Motor neuron (in vitro differentiated cells): ENCODE measurements at places on chromosomes 4 and X.

DNA sequence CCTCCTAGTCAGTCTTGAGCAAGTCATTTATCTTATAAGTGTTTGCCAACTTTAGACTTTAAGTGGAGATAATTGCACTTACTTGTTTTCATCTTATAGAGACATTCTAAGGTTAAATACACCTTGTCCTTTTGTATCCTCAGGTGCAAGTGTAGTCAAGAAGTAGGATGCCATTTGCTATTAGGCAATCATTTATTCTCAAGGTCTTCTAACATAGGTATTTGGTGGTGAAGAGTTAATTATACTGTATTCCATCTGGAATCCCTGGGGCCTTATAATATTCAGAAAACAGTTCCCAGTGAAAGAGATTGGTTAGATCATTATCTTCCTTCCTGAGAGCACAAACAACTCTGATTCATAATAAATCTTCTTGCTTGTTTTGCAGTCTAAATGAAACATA is 23.7 kb downstream of the SULT1E1 start:
- ATAC-seq: no peak

GRCh38 chrX:12984603-12985319 is 9.9 kb downstream of the TMSB4X start:
- ATAC-seq: no peak

DNA sequence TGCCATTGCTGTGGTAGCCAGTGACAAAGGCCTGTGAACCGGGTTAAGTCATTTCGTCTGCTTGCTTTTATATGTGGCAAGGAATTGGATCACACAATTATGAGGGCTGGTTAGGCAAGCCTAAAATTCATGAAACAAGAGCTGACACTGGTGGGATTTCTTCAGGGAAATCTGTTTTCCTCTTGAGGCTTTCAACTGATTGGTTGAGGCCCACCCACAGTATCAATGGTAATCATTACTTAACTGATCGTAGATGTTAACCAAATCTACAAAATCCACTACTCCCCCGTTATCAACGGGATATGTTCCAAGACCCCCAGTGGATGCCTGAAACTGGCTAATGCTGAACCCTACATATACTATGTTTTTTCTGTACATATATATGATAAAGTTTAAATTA is 13.0 kb downstream of the RBMX2 start:
- no peak for ATAC-seq

DNA sequence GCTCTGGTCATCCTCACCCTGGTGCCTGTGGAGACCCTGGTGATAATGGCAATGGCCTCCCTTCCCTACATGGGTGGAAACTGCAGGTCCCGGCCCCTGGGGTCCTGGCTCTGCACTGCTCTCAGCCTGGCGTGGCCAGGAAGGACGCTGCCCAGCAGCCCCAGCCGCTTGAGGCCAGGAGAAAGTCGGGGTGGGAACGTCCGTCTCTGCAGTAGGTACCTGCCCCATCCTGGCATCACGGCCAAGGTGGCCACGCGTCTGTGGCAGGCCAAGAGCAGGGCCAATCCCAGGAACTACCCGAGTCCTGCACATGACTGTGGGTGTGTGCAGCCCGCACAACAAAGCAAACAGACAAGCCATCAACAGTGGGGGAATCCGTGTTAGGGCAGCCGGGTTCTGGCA is 33.8 kb downstream of the FGFRL1 start:
- no peak for ATAC-seq

DNA sequence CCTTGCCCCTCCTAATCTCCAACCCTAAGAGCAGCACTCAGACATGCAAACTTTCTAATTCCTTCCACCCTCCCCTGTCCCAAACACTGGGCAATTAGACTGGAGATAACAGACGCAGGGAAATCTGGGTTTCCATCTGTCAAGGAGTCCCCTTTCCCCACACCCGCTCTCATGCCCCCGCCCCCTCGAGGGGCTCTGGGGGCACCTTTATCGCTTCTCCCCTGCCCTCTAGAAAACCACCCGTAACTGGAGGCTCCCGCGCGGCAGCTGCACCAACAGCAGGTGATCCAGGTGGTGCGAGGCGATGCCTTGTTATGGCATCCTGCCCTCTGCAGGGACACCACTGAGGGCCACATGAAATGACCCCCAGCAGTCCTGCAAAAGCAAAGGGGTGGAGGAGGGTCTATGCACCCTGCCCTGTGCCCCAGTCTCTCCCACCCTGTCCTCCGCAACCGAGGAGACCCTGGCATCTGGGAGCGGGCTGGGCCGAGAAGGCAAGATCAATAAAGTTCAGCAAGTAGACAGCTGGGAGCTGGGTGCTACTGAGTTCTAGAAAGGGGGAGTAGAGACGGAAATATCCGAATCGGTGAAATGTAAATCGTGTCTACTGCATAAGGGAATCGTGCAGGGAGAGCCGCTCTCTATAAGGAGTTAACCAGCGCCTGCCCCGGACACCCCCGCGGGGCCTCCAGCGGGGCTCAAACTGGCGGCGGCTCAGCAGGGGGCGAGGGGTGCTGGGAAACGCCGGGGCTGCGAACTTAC is 1.6 kb downstream of the KCTD8 start:
- ATAC-seq: no peak

GRCh38 chr4:69858690-69859089 is 1.3 kb downstream of the SULT1E1 start:
- no peak for ATAC-seq

DNA sequence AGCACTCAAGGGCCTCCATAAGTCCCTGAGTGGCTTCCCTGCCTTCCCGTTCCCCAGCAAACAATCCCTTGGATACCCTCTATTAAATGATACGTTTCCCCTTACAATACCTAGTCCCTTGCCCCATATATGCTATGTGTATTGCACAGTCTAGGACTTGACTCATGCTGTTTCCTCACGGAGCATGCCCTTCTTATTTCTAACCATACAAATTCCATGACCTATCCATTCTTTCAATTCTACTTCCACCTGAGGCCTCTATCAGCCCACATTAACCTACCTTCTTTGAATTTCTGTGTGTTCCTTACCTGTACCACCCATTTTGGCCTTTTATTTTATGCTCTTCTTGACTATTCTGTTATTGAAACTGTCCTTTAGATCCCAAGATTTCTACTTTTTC is 2.9 kb upstream of the PGRMC2 start:
- ATAC-seq: no peak

DNA sequence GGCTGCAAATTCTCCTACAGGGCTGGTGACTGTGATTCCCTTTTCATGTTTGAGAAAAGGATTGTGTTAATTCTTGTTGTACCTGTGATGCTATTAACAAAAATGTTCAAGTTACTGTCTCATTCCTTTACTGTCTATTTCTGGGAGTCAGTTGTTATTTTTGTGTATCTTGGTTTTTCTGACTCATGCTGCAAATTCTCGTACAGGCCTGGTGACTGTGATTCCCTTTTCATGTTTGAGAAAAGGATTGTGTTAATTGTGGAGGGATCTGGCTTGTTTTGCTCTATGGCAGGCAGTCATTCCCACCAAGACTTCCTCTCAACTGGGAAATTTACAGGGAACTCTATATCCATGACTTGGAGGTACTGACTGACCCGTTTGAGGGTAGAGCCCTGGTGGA is 693.4 kb upstream of the INTU start:
- no peak for ATAC-seq
